T-helper 22 cell (primary cell): ENCODE measurements at places on chromosomes 4 and X.

DNA sequence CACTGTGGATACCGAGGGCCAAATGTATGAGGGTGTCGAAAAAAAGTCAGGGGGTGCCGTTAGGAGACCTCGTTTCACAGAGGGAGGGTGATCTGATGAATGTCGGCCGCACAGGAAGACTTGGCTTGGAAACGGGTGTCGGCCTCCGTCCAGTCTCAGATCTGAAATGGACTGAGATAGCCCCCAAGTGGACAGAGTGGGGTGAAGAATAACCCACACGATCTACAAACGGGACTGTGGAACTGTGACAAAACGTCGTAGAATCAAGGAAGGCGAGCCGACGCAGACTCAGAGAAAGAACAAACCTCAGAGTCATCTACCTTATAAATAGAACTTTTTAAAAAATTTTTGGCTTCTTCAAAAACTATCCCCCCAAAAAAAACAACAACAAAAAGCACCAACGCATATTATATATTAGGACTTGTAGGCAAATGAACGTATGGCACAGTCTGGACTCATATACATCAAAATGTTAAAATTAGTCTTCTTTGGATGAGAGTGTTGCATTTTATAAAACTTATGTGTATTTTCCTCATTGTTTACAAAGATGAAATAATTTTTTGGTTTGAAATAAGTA is 63.8 kb upstream of the IRF2 start:
- peak; percentile 25 for DNase-seq

DNA sequence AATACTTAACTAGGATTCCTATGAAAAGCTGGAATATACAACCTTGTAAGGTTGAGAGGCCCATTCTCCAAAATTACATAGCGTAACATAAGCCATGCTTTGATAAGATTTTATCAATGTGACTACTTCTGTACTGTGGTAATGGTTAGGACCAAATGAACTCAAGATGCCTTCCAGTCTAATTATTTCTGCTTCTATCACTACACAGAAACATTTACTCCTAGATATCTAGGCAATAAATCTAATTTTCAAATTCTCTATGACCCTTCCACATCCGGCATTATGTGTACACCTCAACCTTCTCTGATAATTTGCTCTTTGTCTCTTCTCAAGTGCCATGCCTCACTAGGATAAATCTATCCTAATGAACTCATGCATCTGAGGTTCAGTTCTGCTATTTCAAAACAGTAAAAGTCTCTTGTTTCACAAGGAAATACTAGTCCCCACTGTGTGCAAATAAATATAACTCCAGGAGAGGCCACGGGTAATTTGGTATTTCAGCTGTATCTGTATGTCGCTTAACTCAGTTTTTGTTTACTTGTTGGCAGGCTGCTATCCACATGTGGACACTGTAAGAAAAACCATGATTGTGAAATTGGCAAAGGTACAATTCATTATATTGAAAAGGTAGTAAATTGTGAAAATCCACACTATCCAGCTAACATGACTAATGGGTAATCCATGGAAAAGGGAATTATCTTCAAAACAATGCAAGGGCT is 93.3 kb downstream of the PRDM5 start:
- no peak for DNase-seq

DNA sequence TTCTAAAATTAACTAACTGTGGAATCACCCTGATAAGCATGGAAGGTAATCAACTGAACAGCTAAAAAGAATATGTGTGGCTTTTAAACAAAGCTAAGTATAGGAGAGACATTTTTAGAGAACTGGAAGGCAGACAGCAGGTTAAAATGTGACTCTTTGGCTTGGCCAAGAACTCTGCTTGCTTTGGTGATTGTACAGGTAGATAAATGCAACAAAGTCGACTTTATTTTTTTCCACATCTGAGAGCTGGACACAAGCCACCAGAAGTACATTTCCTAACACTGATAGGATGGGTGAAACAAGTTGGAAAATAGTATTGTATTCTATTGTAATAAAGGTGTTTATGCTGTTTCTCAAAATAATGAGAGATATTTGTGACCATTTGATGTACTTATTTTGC is 84.1 kb downstream of the RBMX2 start:
- DNase-seq, result no peak

DNA sequence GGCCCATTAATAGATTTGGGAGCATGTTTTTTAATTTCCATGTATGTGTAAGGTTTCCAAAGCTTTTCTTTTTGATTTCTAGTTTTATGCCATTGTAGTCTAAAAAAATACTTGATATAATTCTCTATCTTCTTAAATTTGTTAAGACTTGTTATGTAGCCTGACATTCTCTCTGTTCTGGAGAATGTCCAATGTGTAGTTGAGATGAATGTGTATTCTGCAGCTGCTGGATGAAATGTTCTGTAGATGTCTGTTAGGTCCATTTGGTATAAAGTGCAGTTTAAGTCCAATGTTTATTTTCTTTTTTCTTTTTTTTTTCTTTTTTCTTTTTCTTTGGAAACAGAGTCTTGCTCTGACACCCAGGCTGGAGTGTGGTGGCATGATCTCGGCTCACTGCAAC is 378.5 kb upstream of the MAD2L1 start:
- DNase-seq, result no peak

GRCh38 chr4:41611881-41612871 is 74.2 kb downstream of the LIMCH1 start:
- DNase-seq, result no peak

- DNase-seq, result no peak
Measured at GRCh38 chr4:109977854-109978501, 65.3 kb downstream of the EGF start.

DNA sequence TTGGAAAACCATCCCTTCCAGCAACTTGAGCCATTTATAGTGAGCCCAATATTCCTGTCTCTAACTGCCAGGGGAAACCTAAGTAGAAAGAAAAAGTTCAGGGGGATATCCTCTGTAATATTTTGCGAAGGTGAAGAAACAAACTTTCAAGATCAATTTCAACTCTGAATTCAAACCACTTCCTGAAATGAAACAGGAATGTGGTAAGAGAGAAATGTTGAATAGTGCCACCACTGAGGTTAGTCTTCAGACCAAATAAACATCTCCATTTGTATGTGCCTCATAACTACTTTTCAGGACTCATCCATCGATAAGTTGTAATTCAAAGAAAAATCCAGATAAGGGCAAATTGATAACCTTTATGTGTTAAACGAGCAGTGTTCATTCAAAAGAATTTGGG is 128.7 kb downstream of the GABRB1 start:
- no peak for DNase-seq

- DNase-seq, result no peak
Measured at GRCh38 chrX:65195621-65196020, 219.4 kb upstream of the ZC4H2 start.

- no peak for DNase-seq
Measured at GRCh38 chr4:124449881-124450280, 262.7 kb downstream of the ANKRD50 start.

DNA sequence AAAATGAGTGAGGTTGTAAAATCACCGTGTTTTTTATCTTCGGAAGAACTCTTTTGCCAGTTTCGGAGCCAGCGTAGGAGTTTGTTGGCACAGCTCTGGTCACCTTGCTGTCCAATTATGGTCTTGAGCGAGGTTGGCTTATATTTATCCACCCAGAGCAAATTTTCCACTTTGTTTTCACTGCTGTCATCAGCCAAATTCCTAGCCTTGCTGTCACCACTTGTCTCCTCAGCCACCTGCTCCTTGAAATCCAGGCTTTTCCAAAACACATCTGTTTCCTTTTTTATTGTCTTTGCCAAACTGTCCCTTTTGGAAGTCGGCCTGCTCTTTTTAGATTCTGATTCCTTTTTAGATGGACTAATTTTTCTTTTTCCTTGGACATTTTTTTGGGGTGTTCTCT is 57.6 kb downstream of the RFC1 start:
- DNase-seq, result no peak

GRCh38 chr4:88291003-88291402 is 6.6 kb upstream of the PPM1K start:
- no peak for DNase-seq

GRCh38 chr4:110487873-110488272 is 11.9 kb downstream of the ENPEP start:
- no peak for DNase-seq

GRCh38 chrX:54821310-54821709 is 13.8 kb downstream of the MAGED2 start:
- DNase-seq, result no peak

GRCh38 chrX:31543634-31544033 is 471.8 kb upstream of the FTHL17 start:
- DNase-seq, result no peak

DNA sequence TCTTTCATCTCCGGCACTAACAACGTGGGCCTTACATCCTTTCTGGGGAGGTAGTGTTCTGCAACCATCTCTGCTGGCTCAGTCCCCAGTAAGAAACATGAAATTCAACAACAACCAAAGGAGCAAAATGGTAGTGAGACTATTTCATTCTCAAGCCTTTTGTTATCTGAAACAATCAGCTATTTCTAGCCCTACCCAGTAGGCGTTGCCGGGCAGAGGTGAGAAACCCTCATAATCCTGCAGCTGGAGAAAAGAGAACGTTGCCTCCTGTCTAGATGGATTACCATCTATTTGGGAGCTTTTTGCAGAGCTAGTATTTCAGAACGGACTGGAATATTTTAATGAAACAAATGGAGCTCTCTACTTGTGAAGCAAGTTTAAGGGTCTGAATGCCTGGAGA is 66.4 kb upstream of the GPR174 start:
- DNase-seq, result no peak

GRCh38 chr4:8817096-8817812 is 54.4 kb downstream of the HMX1 start:
- no peak for DNase-seq

- no peak for DNase-seq
Measured at GRCh38 chr4:65508168-65508567, 162.1 kb downstream of the EPHA5 start.

DNA sequence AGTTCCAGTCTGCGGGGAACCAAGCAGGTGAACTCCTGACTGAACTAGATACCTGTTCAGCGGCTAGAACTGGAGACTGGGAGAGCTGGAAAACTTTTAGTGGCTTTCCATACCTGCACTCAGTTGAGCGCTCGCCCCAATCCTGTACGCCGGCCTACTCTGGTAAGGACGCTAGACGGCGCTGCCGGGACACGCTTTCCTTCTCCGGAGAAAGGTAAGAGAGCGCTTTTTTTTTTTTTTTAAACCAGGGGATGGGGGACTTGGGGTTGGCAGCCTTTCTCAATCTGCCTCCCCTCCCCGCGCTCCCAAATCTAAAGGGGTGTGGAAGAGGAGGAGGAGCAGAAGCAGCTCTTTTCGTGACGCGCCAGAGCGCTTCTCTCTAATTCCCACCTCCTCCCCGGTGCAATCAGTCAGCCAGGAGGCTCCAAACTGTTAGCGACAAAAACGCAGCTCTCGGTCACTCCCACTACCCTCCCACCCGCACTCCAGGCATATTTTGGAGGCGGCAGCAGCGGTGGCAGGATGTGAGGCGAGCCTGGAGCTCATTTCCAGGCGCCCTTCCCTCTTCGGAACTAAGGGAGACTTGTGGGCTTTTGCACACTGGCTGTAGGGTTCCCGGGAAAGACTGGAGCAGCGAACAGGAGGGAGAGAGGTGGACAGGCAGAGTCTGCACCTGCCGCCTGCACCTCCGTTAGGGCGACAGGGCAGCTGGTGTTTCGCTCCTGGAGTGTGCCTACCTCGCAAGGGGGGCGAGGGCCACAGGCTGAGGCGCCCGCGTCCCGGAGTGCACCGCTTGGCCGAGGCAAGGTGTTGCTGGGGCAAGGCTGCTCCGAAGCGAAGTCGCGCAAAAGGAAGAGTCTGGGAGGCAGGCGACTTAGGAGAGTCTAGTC is at the start of gene IL1RAPL2:
Gene IL1RAPL2 (plus strand): TSS at position 409 of the 890 bp plus-strand sequence.
- no peak for DNase-seq

- no peak for DNase-seq
Measured at GRCh38 chr4:74111990-74112389, 13.0 kb upstream of the CXCL2 start.

- DNase-seq, result no peak
Measured at GRCh38 chr4:118289794-118290193, 63.0 kb downstream of the PRSS12 start.

GRCh38 chrX:39895218-39896110 is 202.3 kb downstream of the BCOR start:
- no peak for DNase-seq

DNA sequence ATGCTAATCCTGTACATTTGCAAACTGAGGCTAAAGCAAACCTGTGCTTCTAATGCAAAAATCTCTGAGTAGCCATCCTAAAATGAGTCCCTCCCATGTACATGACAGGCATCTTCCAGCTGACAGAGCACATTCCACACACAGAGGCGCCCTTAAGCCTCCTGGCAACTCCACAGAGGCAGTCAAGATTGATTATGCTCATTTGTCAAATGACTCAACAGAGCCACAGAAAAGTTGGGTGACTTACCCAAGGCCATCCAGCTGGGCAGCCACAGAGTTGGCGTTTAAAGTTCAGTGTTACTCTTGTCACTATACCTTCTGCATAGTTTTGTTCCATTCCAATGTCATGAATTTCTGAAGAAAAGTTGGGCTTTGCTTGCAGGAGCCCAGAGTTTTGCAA is 394.6 kb upstream of the FGF13 start:
- DNase-seq, result no peak

DNA sequence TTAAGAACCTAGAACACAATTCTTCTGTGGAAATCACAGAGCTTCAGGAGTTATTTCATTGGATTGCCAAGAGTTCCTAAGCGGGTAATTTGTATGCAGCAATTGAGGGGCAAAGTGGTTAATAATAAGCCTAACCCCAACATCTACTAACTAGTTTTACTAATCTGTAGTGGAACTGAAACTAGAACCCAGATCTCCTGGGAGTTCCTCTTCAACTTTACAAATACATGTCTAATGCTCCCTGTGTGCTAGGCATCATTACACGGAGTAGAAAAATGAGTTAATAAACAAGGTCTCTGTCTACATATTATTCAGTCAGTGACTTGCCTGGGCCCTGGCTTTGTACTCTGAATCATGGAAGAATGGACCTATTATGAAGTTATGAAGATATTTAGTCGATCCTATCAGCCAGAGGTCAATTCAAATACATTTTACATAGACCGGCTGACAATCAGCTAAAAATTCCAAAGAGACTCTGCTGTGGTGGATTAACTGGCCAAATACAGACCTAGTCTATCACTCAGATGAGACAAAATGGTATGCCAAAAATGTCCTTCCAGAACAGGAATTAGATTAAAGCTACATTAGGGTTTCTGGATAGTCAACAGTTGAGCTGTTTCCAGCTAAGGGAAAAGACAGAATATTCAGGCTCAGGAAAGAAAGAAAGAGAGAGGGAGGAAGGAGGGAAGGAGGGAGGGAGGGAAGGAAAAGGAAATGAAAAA is 326.0 kb downstream of the FBXW7 start:
- DNase-seq, result no peak

DNA sequence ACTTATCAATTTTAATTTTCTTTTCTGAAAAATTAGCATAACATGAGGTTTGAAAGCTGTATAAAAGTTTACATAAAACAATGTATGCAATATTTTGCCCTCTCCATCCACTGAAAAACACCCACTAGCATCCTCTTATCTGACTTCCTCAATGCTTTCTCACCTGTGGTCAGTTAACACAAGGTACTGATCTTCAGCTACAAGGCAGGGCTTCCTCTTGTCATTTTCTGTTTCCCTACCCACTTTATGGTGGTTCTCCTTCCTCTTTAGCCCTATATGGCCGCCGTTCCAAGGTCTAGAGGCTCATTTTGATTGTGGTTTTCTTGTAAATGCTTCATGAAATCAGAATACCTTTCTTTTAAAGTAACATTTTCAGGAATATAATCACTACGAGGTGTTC is 618.6 kb upstream of the CPEB2 start:
- no peak for DNase-seq
